ENCODE measurements at places on chromosomes 7 and 10. TPM values are rescaled to one million over a fixed set of nuclear protein-coding genes. Genes with fewer than 3 reads are reported as not detected.

Gene PKD2L1
- not detected for total RNA-seq

Gene SLC16A12
- total RNA-seq, result not detected

Gene HPSE2
- 3.4 TPM for total RNA-seq

Gene CXCL12
- 0.09 TPM for total RNA-seq

Gene GIMAP1
- total RNA-seq, result not detected

Gene CRYGN
- not detected for total RNA-seq

Gene ANK3
- total RNA-seq, result 54.1 TPM

Gene SFRP5
- not detected for total RNA-seq

Gene NUTM2B
- 0.43 TPM for total RNA-seq

Gene TLL2
- 1.3 TPM for total RNA-seq

Gene CNTNAP2
- 110 TPM for total RNA-seq

Gene FXYD4
- total RNA-seq, result not detected

Gene CYP3A7
- total RNA-seq, result not detected

Gene PON1
- total RNA-seq, result 1.8 TPM

Gene TMEM236
- 0.06 TPM for total RNA-seq

Gene NET1
- total RNA-seq, result 90.5 TPM

Gene GLCCI1
- total RNA-seq, result 78.0 TPM

Gene LBX1
- total RNA-seq, result not detected

Gene JAKMIP3
- 0.31 TPM for total RNA-seq

Gene SVOPL
- 0.09 TPM for total RNA-seq

Gene GPR15LG
- not detected for total RNA-seq

Gene ATE1
- 26.4 TPM for total RNA-seq

Gene ADAM12
- 7.4 TPM for total RNA-seq

Gene GJC3
- not detected for total RNA-seq

Gene RPEL1
- total RNA-seq, result not detected

Gene TAS2R3
- total RNA-seq, result 1.2 TPM

Gene VGF
- total RNA-seq, result 1.6 TPM

Gene TEX36
- total RNA-seq, result not detected

Measured in neural progenitor cell (in vitro differentiated cells).